ENCODE measurements at places on chromosomes 11 and 22.

DNA sequence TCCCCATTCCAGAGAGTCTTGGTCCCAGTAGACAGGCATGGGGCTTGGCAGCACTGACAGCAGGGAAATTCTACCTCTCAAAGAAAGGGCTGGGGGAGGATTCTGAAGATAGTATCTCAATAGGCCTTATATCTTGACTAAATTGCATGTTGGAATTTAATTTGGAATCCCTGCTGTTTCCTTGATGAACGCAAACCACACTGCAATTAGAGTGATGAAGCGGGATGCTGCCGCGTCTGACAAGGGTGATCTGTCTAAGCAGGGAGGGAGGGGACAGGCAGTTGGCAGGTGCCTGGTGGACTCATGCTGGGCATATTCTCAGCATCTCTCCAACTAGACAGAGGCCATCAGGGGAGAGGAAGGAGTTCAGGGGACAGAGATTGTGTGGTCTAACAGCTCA, 48.4 kb downstream of the COMMD9 start:
- no peak for DNase-seq

- DNase-seq, result no peak
Measured at GRCh38 chr22:30816413-30816812, 121.7 kb downstream of the OSBP2 start.

DNA sequence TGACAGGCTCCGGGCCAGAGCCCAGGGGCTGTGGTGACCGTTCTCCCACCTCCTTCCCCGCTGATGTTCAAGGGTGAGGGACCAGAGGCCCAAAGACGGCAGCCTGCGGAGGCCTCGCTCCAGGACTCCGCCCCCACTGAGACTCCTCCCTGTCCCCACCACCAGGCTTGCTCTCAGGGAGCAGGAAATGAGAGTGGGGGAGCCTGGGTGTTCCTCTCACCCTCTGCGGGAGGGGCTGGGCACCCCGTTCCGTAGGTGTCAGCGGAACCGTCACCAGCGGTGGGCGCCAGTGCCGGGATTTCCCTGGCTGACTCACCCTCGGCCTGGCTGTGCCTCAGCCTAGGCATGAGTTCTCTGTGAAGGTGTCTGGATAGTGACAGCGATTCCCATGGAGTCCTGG, 15.7 kb downstream of the DAGLA start:
- peak; percentile 92 for DNase-seq

- no peak for DNase-seq
Measured at GRCh38 chr11:104564921-104565582, 333.2 kb downstream of the CASP12 start.

DNA sequence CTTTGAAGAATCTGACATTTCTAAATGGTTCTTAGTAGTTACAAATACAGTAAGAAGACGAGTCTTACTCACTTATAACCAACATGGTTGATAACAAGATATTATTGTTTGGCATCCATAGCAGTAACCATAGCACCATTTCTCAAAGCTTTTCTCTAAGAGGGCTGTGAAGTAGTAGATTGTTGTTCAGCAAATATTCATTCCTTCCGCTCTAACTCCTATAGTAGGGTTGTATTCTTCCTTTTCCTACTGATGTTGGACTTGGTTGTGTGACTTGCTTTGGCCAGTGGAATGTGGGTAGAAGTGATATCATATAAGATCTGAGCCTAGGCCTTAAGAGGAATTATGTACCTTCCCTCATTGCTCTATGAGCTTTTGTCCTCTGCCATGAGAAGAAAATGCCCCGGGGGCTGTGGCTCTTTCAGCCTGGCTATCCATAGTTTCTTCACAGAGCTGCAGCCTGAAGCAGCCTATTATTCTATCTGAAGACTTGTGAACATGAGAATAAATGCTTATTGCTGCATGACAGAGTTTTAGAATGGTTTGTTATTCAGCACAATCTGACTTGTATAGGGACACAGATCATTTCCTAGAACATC, 28.9 kb upstream of the ZBED5 start:
- no peak for DNase-seq

GRCh38 chr11:31096191-31096805, 273.2 kb downstream of the DCDC1 start:
- DNase-seq, result no peak

GRCh38 chr11:70782401-70782913, 384.1 kb downstream of the CTTN start:
- no peak for DNase-seq

- DNase-seq, result peak; percentile 48
Measured at GRCh38 chr11:32892355-32893092, at the start of gene QSER1. Gene QSER1, plus strand, starts transcription at chr11:32892811. Its CDS starts 315 bp downstream, at chr11:32893126.

- no peak for DNase-seq
Measured at GRCh38 chr11:8356721-8357504, 93.2 kb upstream of the LMO1 start.

DNA sequence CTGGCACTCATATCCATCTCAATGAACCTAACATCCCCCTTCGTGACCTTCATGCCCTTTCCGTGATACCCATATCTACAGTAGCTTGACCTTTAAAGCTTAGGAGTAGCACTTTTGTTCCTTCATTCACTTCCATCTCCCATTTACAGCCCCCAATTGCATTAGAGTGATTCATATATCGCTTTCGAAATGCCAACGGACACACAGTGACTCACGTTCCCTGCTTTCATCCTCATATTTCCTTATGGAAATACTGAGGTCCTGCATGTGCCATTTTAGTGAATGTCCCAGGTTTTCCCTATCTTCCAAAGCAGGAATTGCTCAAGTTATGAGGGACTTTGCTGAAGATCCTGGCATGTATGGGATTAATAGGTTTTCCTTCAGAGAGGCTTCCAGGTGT, 44.3 kb upstream of the CEP126 start:
- no peak for DNase-seq

- DNase-seq, result no peak
Measured at GRCh38 chr11:114876234-114876633, 197.9 kb downstream of the NXPE2 start.

DNA sequence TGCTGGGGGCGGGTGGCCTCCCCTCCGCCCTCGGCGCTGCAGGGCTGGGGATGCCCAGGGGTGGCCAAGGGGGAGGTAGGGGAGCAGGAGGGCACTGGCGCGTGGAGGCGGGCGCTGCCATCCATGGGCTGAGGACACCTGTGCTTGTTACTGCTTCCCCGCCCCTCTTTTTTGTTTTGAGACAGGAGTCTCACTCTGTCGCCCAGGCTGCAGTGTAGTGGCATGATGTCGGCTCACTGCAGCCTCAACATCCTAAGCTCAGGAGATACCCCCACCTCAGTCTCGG, 683 bp upstream of the FADS3 start:
- no peak for DNase-seq

DNA sequence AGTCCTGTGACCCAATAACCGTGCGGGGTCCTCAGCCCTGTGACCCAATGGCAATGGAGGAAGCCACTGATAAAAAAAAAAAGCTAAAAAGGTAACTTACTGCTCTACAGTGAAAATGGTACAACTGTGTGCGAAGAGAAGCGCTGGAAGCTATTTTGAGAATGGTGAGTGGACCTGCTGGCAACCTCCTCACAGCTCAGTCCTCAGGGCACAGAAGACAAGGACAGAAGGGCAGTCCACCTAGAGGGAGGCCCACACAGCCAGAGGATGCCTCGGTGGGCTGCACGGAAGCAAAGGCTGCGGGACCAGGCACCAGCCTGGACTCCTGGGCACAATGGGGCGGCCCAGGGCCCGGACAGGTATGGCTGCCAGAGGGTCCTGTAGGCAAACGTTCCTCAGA, 35.6 kb downstream of the BRD1 start:
- no peak for DNase-seq

- DNase-seq, result no peak
Measured at GRCh38 chr11:57674251-57674650, 6.3 kb downstream of the ZDHHC5 start.

DNA sequence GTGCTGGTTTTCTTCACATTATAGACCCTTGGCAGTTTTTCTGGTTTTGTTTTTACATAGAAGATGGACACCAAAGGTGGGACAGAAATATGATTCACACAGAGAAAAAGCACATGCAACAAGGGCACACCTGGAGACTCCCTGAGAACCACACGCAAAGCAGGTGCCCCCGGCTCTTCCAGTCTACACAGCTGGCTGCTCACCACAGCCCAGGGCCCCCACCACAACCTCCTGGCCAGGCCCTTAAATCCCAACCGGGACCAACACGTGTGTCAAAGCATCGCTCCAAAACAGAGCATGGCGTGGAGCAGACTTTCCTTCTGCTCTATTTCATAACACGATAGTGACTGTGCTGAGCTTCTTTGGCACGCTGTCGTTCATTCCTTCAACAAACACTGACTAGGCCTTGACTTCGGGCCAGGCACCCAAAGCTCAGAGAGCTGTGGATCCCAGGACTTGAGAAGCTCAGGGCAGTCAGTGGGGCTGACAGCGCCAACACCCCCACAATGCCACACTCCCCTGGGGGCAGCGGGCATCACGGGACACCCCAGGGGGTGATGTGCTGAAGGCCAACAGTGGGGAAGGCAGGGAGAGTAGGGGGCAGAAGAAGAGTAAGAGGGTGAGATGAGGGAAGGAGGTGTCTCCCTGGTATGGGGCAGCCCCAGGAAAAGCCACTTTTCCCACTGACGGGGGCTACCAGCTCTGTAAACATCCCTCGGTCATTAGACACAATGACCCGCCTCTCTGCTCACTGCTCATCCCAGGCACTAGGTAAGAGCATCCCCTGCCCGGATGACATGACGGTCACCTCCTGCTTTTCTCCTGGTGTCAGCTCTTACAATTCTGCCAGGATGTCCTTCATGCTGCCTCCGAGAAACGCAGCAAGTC, 26.0 kb downstream of the CELSR1 start:
- no peak for DNase-seq

DNA sequence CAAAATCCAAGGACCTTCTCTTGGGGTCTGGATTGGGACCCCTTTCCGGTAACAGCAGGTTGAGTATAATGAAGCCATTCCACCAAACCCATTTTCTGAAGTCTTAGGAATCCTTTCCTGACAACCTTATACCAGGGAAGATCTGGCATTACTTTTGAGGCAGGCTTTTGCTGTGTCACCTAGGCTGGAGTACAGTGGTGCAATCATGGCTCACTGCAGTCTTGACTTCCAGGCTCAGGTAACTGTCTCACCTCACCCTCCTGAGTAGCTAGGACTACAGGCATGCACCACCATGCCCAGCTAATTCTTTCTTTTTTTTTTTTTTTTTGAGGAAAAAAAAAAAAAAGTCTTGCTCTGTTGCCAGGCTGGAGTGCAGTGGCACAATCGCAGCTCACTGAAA, 55.8 kb upstream of the TREH start:
- no peak for DNase-seq

GRCh38 chr11:1633864-1634263, 4.3 kb downstream of the KRTAP5-5 start:
- no peak for DNase-seq

DNA sequence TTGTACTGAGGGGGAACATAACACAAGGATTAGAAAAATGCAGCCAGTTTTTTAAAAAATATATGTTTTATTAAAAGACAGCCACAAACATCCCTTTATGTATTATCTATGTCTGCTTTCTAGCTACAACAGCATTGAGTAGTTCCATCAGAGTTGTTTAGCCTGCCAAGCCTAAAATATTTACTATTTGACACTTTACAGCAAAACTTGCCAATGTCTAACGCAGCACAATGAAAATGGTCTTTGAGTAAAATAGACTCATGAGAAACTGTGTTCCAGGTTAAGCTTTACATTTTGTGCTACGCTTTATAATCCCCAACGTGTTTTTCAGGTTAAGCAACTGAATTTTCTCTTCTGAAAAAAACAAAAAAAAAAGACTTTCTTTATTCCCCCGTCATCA, 2211.5 kb upstream of the RAG2 start:
- DNase-seq, result no peak

- DNase-seq, result no peak
Measured at GRCh38 chr11:26992031-26992541, 1.8 kb upstream of the FIBIN start.

GRCh38 chr11:95976550-95976949, 52.6 kb upstream of the MTMR2 start:
- DNase-seq, result no peak

DNA sequence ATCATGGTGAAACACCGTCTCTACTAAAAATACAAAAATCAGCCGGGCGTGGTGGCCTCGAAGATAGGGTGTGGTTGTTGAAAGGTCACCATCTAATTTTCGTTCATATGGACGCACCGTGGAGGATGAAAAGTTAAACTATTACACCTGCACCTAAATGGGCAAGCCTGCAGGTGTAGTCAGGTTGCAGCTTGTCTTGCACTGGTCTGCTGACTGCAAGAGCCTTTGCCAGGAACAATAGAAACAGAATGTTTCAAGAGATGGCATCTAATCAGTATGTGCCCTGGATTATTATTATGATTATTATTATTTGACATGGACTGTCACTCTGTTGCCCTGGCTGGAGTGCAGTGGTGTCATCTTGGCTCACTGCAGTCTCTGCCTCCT, 908 bp downstream of the NADSYN1 start:
- DNase-seq, result no peak

GRCh38 chr11:17516551-17517150, 27.6 kb downstream of the USH1C start:
- no peak for DNase-seq

- DNase-seq, result no peak
Measured at GRCh38 chr11:58028687-58029411, 1.9 kb upstream of the OR6Q1 start.

DNA sequence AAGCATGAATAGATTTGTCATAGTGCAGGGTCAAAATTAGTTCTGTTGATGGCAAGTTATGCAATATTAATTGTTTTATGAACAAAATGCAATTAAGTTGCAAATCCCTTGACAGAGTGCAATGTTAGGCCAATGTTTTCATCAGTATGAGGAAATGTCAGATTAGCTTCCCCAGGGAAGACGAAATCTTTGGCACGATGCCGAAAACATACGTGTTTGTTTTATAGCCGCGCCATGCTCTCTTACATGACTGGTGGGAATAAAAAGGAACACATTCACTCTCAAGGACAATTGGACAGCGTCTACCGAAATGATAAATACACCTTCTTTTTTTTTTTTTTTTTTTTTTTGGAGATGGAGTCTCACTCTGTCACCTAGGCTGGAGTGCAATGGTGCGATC, 27.0 kb downstream of the MFNG start:
- no peak for DNase-seq

DNA sequence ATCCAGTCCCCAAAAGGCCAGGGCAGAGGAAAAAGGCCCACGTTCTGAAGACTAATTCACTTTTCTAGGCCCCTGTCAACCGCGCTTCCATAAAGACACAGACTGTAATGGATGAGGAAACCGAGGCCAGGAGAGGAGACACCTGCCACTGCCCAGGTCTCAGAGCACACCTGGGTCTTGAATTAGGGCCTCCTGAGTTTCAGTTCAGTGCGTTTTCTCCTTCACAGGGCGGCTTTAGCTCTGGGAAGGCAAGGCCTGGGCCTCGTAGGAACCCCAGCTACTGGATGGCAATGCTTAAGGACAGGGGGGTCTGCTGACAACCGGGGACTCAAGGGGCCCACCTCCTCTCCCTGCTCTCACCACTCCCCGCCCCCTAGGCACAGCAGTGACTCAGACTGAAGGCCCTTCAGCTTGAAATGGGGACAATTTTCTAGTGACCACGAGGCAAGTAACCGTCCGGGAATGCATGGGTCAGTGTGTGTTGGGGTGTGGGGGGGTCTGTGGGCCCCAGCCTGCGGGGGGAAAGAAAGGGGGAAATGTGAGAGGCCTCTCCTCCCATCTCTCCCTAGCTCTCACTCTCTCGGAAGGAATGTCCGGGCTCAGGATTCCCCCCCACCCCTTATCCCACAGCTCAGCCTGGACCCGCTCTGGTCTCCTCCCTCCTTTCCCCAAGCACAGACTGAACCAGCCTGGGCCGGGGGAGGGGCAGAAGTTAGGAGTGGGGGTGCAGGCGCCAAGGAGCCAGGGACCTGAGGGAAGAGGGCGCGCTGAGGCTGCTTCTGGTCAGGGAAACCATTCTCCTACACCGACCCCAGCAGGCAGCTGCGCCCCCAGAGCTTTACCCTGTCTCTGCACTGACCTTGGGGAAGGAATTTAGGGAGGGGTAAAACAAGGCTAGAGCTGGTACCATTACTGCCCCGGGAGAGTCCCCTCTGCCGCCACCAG, 17.2 kb downstream of the CREB3L1 start:
- no peak for DNase-seq

All from effector memory CD8-positive, alpha-beta T cell (primary cell).